Stimulated activated CD8-positive, alpha-beta memory T cell treated with anti-CD3 and anti-CD28 coated beads, Interleukin-4, amount 100 ng/mL, for 1 hour (primary cell): ENCODE measurements at places on chromosomes 2 and 18.

GRCh38 chr2:14952400-14952963 is 320.0 kb downstream of the LRATD1 start:
- DNase-seq: no peak

DNA sequence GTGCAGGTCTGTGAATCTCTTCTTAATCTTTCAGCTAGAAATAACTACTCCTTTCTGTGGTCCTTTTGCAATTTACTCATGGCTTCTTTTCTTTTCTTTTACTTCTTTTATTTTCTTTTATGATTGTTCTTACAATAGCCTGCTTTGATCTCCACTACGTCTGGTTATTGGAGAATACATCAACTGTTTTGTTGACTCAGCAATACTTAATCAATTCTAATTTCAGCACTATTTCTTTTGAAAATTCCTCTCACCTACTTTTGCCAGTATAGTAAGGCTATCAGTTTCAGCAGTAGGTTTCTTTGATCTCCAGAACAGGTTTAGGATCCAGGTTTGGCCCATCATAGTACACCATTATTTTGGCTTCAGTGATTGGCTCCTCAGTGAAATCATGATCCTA is 111.8 kb upstream of the DPP10 start:
- no peak for DNase-seq

- DNase-seq: no peak
Observed at GRCh38 chr2:153474407-153474806, 4.2 kb downstream of the RPRM start.

GRCh38 chr18:76390452-76391035 is 104.5 kb downstream of the ZNF516 start:
- no peak for DNase-seq
